AG09309 (cell line): ENCODE measurements at places on chromosomes 5 and 9.

- no peak for DNase-seq
Observed at GRCh38 chr9:14906000-14906399, 4.2 kb downstream of the FREM1 start.

DNA sequence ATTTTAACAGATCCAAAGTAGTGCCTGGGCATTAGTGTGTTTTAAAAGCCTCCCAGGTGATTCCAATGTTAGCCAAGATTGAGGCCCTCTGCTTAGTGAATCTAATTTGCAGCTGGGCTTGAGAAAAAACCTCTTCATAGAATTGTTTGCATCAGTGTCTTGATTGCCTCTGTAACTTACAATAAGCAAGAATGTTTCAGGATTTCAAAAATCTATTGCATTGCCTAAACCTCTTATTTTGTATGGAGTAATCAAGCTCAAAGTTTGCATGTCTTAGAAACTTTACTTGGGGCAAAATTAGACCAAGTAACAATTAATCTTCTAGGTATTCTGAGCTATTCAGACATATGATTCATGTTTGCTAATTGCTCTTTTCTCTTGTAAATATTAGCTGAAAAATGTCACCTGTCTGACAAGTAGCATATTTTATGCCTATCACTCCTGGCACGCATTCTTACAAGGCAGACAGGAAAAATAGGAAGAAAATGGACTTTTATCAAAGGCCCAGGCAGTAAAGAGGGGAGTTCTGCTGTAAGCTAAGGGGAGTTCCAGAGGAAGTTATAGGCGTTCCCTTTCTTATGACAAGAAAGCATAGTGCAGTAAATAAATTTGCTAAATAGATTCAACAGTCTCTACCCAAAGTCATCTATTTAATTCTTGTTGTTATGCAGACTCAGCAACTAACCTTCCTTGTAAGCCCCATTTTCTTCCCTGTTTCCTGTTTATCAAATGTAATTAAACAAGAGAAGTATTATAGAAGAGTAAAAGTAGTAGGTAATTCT is 21.0 kb downstream of the PDCD1LG2 start:
- DNase-seq = no peak

DNA sequence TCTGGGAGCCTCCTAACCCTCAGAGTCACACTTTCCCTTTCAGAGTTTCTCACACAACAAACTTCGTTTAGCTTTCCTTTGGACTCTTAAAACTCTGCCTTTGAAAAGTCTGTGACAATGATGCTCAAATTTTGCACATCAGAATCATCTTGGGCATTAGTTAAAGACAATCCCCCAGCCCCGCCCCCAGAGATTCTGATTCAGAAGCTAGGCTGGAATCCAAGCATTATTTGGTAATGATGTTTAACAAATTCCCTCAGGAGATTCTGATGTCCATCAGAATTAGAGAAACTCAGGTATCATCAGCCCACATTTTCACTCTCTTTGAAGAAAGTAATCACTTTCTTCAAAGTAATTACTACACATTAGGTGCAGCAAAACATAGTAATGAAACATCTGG is 9.6 kb upstream of the PLPP1 start:
- DNase-seq = no peak

DNA sequence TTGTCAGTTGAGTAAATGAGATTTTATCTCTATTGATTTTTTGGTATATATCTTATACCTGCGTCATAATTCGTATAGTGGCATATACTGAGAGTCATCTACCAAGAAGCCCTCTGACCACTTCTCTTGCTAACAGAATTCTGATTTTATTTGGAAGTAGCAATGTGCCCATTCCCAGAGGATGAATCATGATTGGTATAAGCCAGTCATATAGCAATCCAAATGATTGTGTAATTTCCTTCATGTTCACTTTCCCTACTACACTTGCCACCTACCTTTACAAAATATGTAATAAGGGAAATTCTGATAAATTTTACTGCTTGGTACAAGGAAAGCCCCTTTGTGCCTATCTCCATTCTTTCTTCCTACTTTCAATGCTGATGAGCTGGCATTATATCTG is 16.1 kb upstream of the ZNF462 start:
- DNase-seq = no peak

DNA sequence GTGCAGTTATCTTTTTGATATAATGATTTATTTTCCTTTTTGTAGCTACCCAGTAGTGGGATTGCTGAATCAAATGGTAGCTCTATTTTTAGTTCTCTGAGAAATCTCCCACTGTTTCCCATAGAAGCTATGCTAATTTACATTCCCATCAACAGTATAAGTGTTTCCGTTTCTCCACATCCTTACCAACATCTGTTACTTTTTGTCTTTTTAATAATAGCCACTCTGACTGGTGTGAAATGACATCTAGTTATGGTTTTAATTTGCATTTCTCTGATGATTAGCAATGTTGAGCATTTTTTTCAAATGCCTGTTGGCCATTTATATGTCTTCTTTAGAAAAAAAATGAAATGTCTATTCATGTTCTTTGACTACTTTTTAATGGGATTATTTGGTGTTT is 94.7 kb downstream of the SERINC5 start:
- no peak for DNase-seq

GRCh38 chr5:140632366-140633020 is 482 bp downstream of the CD14 start:
- no peak for DNase-seq

DNA sequence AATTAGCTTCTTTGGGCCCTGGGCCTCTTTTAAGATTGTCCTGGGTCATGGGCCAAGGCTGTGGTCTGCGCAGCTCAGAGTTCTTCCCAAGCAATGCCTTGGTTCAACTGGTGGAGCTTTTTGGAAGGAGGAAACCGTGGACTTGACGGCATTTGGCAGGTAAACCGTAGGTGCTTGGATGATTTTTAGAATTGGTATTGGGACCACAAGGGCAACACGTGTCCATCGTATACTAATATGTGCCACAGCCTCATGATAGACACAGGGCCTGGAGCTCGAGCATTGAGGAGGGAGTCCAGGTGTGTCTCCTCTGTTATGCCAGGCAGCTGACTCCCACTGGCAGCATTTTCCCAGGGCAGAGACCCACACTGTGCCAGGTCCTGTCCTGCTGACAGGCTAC is 120.9 kb upstream of the PITX1 start:
- no peak for DNase-seq

DNA sequence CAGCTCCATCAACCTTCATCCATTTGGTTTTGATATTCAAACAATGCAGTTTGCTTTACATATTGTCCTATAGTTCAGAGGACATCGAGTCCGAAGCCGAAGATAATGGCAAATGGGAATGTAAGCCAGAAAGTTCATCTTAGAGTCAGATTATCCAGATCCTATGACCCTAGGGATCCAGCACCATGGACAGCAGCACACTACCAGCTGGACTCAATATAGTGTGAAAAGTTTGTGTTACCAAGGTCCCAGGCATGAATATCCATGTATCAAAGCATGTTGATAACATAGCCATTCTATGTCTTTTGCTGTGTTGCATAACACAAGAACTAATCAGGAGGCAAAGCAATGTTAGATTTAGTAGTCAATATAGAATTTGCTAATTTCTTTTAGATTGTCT is 46.3 kb downstream of the FSTL4 start:
- DNase-seq = no peak

- DNase-seq = no peak
Observed at GRCh38 chr9:71607461-71607881, 160.8 kb downstream of the CEMIP2 start.
